Frontal cortex (tissue), 4 donors: ENCODE measurements at places on chromosomes 7 and 10. TPM values are rescaled to one million over a fixed set of nuclear protein-coding genes. Genes with fewer than 3 reads are reported as not detected.

DNA sequence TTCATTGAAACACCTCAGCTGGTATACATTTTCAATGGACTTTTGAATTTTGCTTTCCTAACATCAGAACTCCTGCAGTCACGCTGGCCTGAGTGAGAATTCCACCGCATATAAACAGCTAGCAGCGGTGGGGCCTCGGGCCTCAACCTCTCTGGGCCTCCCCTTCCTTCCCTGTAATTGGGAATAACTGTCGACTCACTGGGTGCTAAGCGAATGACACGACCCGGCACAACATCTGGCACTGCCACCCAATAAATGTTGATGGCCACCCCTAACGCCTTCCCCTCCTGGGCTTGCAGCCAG, 670 bp downstream of the RCC1L start:
- no peak for DNase-seq

- no peak for DNase-seq
Measured at GRCh38 chr7:138325434-138325833, 134.6 kb upstream of the TRIM24 start.

GRCh38 chr7:7443806-7444350, 91.8 kb downstream of the COL28A1 start:
- no peak for DNase-seq

GRCh38 chr7:120014925-120015465, 258.0 kb upstream of the KCND2 start:
- DNase-seq, result no peak

The CRHR2 gene
- total RNA-seq, result 0.41 TPM

The PROSER2 gene
- total RNA-seq, result 0.41 TPM

The NUTM2E gene
- under 0.01 TPM for total RNA-seq

The PLAU gene
- total RNA-seq, result 0.82 TPM

The FBXL13 gene
- total RNA-seq, result 6.5 TPM

The RET gene
- total RNA-seq, result 1.6 TPM
